Omental fat pad (tissue), 4 donors: ENCODE measurements at places on chromosomes 7 and 10.

- DNase-seq, result no peak
Observed at GRCh38 chr7:2175514-2175913, 57.2 kb downstream of the MAD1L1 start.

DNA sequence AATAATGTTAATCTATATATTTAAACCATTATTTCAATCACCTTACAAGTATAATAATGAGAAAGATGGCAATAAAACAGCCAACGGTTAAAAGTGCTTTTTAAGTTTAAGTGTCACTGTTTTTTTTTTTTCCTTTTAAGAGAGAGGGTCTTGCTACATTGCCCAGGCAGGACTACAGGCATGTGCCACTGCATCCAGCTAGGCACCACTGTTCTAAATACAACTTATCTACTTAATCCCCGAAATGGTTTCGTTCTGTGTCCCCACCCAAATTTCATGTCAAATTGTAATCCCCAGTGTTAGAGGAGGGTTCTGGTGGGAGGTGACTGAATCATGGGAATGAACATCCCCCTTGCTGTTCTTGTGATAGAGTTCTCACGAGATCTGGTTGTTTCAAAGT lies 49.7 kb downstream of the TNPO3 start:
- DNase-seq, result no peak

DNA sequence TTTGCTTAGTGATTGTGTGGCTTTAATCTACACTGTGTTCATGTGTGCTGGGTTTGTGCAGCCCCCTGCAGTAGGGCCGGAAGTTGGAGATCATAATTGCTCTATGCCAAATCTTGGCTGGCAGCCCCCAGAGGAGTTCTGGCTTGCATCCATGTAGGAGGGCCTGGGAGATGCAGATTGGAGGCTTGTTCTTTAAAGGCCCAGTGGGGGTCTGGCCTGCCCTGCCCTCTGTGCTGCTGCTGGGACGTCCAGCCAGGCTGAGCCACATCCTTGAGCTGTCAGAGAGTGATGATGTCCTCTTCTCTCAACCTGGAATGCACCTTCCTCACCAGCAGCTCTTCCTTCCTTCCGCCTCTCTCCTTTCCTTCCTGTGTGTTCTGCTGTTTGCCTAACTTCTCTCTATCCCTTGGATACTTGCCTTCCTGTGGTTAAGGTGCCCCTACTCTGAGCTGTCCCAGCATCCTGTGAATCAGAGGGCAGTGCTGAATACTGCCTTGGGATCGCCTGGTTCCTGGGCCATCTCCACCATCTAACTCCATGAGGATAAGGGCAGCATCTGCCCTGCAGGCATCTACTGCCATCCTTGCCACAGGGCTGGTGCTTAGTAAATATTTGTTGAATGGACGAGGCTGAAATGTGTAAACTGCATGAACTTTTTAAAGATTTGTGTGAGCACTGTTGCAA lies 30.2 kb downstream of the DOCK1 start:
- DNase-seq, result no peak

- DNase-seq, result no peak
Observed at GRCh38 chr10:114328441-114328812, 75.9 kb downstream of the AFAP1L2 start.

DNA sequence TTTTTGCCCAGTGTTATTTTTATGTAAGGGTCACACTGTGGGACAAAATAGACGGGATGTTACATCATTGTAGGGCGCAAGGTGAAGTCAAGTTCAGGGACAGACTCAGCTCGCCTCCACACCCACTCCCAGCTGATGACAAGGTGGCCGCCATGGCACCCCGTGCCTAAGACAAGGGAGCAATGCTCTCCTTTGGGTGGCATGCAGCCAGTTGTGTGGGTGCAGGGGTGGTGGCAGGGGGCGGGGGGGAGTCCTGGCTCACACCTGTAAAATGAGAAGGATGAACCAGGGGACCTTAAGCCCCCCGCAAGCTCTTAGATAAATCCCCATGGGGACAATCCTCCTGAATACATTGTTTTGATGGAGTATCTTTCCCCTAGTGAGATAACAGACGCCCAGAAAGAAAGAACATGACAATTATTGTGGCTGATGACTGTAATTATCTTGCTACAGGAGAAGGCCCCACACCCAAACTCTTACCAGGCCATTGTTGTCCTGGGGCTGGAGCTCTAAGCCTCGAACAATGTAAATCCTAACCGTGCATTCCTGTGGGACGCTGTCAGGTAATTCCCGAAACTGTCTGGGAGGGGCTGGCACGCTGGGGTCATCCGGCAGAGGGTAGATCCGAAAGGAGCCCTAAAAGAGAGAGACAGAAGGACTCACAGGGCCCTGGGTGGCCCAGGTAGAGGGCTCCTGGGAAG lies 148.7 kb downstream of the MYOF start:
- DNase-seq, result no peak

- no peak for DNase-seq
Observed at GRCh38 chr10:131495224-131495623, 183.7 kb upstream of the TCERG1L start.

GRCh38 chr7:144957998-144958397 lies 122.1 kb upstream of the TPK1 start:
- no peak for DNase-seq

GRCh38 chr10:83934062-83934461 lies 205.2 kb upstream of the GHITM start:
- no peak for DNase-seq

GRCh38 chr10:82986216-82986615 lies 1111.2 kb downstream of the NRG3 start:
- no peak for DNase-seq

- no peak for DNase-seq
Observed at GRCh38 chr10:102452672-102453340, 1.5 kb upstream of the C10orf95 start.

DNA sequence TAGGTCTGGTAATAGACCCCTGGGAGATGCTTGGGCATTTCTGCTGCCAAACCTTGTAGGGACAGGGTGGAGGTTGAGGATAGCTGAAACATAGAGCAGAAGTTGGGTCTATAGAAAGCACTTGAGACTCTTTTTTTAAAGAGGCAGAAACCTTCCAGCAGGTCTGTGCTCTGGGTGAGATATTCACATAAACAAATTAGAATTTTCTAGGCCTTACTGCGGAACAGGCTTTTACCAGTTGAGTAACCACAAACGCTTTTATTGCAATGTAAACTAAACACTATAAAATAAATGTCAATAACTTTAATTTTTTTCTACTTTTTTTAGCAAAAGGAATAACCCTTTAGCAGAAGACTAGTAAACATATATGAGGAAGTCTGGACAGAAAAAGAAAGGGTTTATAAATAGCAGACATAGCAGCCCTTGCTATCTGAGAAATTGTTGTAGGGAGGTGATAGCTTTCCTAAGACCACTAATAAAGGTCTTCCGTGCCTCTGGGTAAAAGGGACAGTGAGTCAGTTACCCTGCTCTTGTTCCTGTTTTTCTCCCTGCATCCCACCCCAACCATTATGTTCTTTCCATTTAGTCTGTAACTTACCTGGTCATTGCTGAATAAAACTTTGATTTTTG lies 38.7 kb downstream of the CACNB2 start:
- no peak for DNase-seq

GRCh38 chr7:131219312-131220041 lies 108.2 kb upstream of the MKLN1 start:
- DNase-seq, result no peak

DNA sequence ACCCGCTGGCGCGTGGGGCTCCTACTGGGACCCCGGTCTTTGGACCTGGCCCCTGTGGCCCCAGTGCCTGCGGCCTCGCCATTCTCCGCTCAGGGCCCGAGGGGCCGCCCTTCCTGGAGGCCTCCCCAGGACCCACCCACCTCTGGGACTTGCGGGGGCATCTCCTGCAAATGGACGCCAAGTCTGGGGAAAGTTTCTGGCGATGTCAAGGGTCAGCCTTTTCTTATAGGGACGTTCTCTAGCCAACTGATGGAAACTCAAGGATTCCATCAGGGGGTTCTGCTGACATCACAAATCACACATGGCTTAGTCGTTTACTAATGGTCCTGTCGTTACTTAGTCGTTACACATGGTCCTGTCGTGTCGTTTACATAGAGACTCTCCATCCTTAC lies 57.7 kb upstream of the RHOBTB1 start:
- DNase-seq, result no peak

DNA sequence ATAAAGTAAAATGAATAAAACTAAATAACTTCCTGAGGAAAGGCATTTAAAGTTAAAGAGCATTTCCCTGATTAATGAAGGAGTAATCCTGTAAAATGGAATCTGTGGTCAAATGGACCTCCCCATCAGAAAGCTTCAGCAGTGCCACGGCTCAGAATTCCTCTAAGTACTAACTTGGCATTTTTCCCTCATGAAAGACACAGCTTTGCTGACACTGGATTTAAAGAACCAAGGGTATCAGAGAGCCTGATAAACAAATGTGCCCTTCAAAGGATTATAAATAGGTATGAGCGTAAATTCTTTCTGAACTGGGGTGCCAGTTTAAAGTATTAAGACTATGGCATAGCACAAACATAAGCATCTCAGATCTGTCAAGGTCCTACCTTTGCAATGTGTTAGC lies 24.2 kb upstream of the RNF148 start:
- DNase-seq, result no peak

GRCh38 chr7:74025146-74025545 lies 2.8 kb upstream of the ELN start:
- no peak for DNase-seq

DNA sequence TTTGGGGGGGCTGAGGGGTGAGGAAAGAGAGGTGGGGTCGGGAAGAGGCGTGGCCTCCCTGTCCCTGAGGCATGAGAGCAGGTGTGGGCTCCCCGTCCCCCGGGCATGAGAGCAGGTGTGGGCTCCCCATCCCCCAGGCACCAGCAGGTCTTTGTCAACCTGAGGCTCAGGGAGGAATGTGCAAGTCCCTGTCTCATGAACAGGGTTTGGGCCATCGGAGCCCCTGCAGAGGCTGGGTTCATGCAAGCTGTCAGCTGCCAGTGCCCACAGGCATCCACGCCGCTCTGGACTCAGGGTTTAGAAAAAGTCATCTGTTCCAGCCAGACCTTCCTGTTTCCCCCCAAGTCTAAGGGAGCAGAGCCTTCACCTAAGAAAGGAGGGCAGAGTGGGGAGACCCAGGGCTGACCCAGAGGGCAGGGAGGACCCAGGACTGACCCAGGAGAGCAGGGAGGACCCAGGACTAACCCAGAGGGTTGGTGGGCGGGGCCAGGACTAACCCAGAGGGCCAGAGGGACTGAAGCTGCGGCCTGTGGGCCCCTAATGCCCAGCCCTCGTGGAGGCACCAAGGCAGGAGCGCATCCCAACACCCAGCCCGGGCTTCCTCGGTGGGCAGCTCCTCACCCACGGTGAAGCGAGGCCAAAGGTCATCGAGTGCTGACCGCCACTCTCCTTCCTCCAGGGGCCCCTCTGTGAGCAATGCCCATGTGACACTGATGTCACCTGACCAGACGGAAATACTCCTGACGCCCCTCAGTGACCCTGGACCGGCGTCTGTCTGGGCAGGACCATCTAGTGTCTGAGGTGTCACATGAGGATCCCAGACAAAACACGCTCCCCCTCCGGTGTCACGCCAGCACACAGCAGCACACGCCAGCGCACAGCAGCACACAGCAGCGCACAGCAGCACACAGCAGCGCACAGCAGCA lies 28.9 kb upstream of the GPR146 start:
- DNase-seq, result no peak

DNA sequence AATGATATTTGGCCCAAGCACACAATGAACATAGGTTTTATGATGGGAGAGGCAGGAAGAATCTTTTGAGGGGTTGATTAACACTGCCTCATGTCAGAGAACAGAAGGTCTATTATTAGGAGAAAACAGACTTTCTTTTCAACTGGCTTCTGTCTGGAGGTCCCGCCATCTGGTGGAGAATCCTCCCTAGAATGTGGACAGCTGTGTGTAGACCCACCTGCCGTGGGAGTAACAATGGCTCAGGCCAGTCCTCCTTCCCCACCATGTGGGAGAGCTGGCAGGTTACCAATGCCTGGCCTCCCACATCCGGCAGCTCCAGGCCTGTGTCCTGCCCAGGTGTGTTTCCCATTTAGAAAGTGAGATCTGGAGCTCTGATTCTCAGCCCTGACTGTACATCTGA lies 70.4 kb upstream of the AOAH start:
- no peak for DNase-seq

GRCh38 chr7:155361346-155361680 lies 63.6 kb downstream of the INSIG1 start:
- no peak for DNase-seq

GRCh38 chr7:50293509-50294179 lies 10.9 kb upstream of the IKZF1 start:
- no peak for DNase-seq

DNA sequence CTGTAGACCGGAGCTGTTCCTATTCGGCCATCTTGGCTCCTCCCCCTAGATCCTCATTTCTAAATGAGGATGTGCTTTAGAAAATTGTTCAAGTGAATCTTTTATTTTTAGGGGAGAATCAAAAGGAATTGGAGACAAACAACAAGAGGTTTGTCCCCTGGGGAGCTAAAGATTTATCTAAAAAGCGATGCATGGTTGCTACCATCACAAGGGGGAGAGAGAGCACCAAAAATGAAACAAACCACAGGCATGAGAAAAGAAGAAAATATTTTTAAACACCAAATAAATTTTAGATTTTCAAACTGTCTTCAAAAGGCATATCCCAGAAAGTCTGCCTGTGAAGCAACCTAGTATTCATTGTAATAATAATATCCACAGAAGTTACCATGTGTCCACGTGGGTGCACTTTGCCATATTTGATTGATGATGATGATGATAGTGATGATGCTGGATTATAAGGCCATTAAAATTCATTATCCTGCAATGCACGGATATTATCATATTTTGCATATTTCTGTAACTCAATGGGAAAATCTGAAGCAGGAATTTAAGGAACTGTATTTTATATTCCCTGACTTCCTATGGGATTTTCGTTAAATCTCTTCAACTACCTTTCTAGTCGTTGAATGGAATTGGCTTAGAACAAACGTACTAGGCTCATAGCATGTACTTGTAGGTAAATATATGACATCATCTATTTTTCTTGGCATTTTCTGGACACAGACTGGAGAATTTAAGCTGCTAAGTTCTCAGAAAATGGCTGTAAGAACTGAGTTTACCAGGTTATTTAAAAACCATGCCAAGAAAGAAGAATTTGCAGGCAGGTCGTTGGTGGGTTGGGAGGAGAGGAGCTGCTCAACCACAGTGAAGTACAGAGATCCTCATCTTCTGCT lies 171.6 kb downstream of the WDR37 start:
- no peak for DNase-seq

- DNase-seq, result no peak
Observed at GRCh38 chr7:126760914-126761577, 491.7 kb downstream of the GRM8 start.

DNA sequence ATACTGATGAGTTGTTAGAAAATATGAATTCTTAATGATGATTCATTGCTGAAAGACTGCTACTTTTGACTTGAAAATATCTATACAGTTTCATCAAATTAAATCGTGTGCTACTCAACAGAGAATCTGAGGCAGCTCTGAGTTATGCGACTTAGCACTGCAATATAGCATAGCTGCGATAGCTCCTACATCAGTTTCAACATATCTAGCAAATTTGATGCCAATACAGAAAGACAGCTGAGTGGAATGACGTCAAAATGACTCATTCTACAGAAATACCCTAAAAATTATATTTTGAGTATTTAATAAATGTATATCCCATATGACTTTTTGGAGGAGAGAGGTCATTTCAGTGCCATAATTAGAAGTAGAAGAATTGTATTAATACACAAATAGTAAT lies 1.1 kb upstream of the TARP start:
- no peak for DNase-seq
